NCI-H748 treated with DMSO at 0.1 percent for 48 hours (cell line): ENCODE measurements at places on chromosomes 3 and 15.

- DNase-seq = no peak
These were observed 14.0 kb upstream of the LMAN1L start for GRCh38 chr15:74798388-74799254.

GRCh38 chr3:11718637-11719405, 75.1 kb upstream of the VGLL4 start:
- peak; percentile 20 for DNase-seq

DNA sequence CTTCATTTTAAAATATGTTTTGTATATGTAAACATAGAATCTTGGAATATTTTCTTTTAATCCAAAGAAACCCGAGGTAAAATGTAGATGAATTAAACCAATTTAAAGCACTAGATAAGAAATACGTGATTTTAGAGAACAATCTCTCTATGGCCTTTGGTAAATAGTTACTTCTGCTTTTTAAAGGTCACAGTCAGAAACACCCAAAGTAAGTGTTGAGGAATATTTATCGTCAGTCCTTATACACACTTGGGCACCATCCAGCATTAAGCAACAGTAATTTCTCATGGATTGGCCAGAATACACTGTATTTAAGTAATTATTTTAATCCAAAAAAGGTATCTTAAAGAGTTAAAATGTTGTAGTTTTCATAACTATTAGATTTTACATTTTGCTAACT, 713.2 kb downstream of the NLGN1 start:
- DNase-seq = no peak

DNA sequence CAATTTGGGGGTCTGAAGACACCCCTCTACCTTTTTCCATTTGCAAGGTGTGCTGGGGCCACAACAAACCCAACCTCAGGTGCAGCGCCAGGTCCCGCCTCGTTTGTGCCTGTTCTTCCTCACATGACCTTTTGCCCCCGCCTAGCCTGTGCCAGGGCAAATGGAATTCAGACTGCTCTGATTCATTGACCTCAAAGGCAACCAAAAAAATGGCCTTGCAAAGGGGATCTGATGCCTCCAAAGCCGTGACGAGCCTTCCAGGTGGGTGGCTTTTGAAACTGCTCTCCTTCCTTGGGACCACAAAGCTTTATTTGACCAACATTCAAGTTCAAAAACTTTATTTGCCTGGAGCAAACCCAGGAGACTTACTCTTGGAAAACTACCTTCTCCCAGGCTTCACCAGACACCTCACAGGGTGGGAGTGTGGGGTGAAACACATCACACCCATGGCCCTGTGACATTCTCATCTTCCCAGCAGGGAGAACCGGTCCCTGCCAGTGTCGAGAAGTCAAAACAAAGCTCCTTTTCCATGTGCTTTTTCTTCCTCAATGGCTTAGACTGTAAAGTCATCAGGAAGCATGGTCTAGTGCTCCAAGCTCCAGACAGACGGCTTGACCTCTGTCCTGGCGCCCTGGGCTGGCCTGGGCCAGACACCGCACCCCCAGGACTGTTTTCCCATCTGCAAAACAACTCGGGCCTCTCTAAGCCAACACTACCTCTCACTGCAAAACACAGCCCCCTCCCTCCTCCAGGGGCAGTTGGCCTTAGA, 103.9 kb upstream of the HES1 start:
- no peak for DNase-seq

- DNase-seq = no peak
These were observed 33.1 kb downstream of the TM2D3 start for GRCh38 chr15:101618851-101619614.

- no peak for DNase-seq
These were observed 14.1 kb downstream of the GPD1L start for GRCh38 chr3:32120471-32120870.

GRCh38 chr3:50261505-50261904, 7.4 kb upstream of the SEMA3B start:
- no peak for DNase-seq

GRCh38 chr3:50010959-50011358, 71.0 kb downstream of the RBM6 start:
- DNase-seq = no peak

DNA sequence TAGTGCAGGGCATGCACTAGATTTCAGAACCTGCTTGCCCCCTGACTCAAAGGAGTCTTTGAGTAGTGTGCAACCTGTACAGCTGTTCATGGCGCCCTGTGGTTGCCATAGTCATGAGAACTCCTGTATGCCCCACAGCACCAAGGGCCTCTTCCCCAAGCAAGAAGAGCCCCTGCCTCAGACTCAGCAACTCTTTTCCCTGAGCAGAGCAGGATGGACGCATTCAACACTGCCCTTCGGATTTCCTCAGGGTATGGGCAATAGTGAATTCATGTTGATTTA, 89.7 kb upstream of the KLF13 start:
- DNase-seq = no peak
